ENCODE measurements at places on chromosomes 11 and 22.

GRCh38 chr11:113488931-113489351 is 13.7 kb upstream of the DRD2 start:
- no peak for DNase-seq

GRCh38 chr22:42805016-42805997 is 51.8 kb downstream of the ARFGAP3 start:
- no peak for DNase-seq

- no peak for DNase-seq
These were observed 133.9 kb upstream of the BMAL1 start for GRCh38 chr11:13143486-13144297.

DNA sequence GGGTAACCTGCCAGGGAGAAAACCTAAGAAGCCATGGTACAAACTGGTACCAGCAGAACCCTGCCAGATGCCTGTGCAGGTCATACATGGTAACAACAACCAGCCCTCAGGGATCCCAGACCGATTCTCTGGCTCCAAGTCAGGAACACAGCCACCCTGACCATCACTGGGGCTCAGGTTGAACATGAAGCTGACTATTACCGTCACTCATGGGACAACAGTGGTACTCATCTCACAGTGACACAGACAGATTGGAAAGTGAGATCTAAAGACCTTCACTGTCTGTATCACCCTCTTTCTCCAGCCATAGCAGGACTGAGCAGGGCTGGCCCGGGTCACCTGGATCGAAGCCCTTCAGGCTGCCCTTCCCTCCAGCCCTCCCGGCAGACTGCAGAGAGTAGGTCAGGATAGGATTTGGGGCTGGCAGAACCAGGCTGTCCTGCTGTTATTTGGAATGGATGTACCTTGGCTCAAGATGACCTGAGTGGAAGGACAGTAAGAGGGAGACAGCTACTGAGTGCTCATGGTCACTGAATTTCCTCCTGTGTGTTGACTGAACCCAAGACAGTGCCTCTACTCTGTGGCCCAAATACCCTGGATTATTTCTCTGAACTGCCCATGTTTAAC is 94.7 kb downstream of the GGTLC2 start:
- DNase-seq = no peak

- DNase-seq = no peak
These were observed 4.0 kb downstream of the PRR33 start for GRCh38 chr11:1887451-1888346.

All from activated T-helper 9 cell treated with anti-CD3 and anti-CD28 coated beads, Interleukin-2, amount 50 U/mL, for 16 hours (primary cell).